NCI-H1105 treated with DMSO at 0.1 percent for 48 hours (cell line): ENCODE measurements at places on chromosomes 5 and 9.

DNA sequence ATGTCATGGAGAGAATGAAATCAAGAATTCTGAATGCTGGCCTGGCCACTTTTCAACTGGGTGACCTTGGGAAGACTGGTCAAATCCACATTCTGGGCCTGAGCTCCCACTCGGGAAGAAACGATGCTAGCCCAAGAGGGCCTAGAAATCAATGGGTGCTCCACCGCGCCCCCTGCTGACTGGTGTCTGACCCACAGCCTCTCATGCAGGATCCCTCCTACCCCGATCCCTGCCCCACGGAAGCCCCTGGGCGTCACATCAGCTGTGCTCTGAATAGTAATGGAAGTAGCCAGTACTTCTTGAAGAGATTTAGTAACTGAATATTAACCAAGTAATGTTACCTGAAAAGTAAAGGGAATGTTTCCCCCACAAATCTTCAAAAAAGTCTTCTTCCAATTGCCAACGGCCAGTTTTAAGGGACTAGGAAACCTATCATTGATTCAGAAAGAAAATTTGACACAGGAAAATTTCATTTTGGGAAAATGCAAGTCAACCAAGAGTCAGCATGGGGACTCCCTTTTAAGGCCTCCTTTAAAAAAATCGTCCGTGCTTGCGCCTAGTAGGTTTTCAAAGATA is 43.9 kb downstream of the CRB2 start:
- no peak for DNase-seq

DNA sequence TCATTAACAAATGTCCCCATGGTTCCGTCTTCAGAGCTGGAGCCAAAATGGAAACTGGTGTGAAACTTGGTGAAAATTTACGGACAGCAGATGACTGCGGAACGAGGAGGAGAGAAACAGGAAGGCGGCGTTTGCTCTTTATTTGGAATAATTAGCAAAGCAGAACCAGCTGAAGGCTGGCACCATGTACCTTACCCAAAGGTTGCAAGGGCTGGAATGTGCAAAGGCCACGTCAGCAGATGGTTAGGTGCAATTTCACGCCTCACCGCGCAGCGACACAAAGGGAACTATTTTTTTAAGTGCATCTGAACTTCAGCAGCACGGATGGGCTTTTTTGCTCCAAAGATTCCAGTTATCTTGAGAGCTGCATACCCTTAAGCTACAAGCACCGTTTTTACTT is 127.4 kb downstream of the COL23A1 start:
- no peak for DNase-seq

DNA sequence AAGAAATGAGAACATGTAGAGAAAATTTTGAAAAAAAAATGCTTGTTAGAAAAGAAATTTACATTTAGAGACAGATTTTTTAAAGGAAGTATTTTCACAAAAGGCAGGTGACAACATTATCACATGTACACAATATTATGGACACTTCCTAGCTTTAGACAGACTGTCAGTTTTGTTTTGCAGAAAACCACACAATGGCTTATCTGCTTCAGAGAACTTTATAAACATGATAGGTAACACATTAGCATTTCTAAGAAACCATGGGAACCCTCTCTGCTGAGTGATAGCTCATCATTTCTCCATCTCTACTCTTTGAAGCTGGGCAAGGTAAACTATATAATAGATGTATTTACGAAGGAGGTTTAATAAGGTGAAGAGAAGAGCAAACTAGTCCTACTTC is 25.6 kb downstream of the POU5F2 start:
- no peak for DNase-seq

DNA sequence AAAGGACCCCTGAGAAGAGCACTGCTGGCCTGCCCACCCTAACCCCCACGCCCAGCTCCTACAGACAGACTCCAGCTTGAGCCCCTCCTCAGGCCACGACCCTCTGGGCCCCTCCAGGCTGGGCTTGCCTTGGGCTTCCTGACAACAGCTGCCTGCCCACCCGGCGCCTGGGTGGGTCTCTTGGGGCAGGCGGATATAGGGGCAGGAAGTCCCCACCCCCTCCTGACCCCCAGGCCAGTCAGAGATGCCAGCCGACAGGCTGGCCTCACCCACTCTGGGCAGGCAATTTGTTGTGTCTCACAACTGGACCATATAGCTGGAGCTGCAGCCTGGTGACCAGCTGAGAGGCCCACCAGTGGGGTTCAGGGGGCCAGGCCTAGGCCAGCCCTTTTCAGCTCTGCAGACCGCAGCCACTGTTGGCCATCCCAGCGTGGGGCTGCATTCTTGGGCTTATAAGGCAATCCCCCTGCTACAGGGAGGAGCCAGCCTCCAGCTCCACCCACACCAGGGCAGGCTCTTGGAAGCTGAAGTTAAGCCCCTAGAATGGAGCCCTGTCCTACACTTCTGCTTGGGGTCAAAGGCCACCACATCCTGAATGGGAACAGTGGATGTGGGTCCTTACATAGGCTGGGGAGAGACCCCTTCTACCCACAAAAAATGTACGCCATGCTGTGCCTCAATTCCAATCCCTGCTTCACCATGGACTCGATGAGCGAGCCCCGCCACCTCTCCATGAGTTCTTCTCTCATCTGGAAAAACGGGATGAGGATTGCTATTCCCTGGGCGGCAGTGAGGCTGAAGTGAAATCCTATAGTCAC is 2.0 kb downstream of the PDLIM7 start:
- no peak for DNase-seq

DNA sequence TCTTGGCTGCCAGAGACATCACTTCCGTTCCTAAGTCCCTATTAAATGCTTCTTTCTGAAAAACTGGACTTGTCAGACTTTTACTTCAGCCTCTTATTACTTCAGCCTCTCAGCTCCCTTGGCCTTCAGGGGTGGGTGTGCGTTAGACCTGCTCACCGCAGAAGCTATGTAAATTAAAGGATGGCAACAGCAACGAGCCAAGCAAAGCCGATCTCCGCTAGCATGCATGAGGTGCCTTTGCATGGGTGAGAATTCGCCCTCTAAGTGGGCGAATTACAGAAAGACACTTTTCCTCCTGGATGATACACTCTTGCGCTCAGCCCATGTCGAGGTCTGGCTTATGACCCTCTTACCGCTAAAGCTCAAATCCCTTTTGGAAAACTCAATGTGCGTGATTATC is 10.9 kb upstream of the IL3 start:
- no peak for DNase-seq

GRCh38 chr5:75037106-75037505 is 15.3 kb downstream of the GCNT4 start:
- no peak for DNase-seq

GRCh38 chr5:174834081-174834480 is 109.7 kb downstream of the MSX2 start:
- no peak for DNase-seq

GRCh38 chr5:169099801-169100734 is 200.9 kb downstream of the SLIT3 start:
- no peak for DNase-seq

- DNase-seq, result no peak
These were observed 155.5 kb downstream of the RAB3C start for GRCh38 chr5:58738336-58738735.

DNA sequence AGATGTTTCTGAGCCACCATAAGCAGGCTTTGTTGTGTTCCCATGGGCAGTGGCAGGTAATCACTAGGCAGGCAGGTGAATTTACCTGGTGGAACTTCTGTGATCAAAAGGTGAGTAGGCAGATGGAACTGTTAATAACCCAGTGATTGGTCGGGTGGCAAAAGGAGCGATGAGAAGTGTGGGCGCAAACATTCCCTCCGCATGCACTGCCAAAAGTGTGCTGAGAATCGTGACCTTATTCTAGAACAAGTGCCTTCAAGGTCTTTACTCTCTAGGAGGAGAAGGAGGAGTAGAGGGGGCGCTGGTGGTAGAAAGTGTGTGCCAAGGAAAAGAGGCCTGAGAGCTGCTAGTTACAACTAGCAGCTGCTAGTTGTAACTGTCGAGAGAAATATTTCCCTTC is 3.3 kb downstream of the OTULINL start:
- no peak for DNase-seq

DNA sequence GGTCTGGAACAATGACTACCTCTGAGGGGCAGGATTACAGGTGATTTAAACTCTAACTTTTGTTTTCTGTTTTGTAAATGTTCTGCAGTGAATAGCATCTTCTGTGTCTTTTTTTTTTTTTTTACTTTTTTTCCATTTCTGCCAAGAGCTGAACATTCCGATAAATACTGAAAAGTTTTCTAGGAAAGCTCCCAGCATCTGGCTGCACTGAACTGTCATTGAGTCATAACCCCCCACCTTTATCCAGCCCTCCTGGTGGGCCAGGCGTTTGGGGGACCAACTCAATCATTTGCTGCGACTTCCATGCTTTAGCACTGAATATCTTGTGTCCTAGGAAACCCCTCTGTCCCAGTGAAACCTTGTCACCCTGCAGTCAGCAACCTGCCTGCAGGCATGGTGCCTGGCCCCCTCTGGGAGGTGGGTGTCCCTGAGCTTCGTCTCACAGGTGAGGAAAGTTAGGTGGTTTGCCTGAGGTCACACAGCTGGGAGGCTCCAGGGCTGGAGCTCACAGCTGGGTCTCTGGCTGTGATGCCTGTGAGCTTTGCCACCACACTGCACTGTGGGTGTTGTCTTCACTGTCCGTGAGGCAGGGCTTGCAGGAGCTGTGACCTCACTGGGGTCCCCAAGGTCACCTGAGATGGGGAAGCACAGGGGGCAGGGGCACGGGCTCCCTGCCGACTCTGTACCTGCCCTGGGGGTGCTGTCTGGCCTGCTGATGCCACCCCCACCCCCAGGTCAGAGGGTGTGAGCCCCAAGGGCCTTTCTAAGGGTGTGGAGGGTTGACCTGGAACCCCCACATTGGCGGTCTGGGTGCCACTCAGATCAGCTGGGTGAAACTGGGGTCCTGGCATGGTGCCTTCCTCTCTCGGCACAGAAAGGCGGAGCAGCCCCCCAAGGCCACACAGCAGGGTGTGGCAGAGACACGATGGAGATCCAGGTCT is 14.1 kb downstream of the PLPP7 start:
- DNase-seq, result no peak
